ENCODE measurements at places on chromosomes 12 and 14. TPM values are rescaled to one million over a fixed set of nuclear protein-coding genes. Genes with fewer than 3 reads are reported as not detected.

The CDKN1B gene
- 17.5 TPM for total RNA-seq

The STON2 gene
- not detected for total RNA-seq

The IQSEC3 gene
- total RNA-seq = 0.59 TPM

The TDRD9 gene
- 0.60 TPM for total RNA-seq

The TAPBPL gene
- total RNA-seq = 15.7 TPM

The ZDHHC22 gene
- not detected for total RNA-seq

The ACRBP gene
- total RNA-seq = 0.46 TPM

The KRR1 gene
- 73.2 TPM for total RNA-seq

The TC2N gene
- total RNA-seq = 0.18 TPM

The LRRC10 gene
- not detected for total RNA-seq

The NOVA1 gene
- under 0.01 TPM for total RNA-seq

The LRRIQ1 gene
- 0.69 TPM for total RNA-seq

The KCNK10 gene
- not detected for total RNA-seq

The IRAK3 gene
- total RNA-seq = 11.6 TPM

The NRDE2 gene
- total RNA-seq = 10.1 TPM

The P2RX7 gene
- total RNA-seq = 0.89 TPM

The GPD1 gene
- total RNA-seq = not detected

The TMEM63C gene
- 0.30 TPM for total RNA-seq

The LPAR5 gene
- total RNA-seq = not detected

The CFAP73 gene
- total RNA-seq = not detected

The CLEC2B gene
- total RNA-seq = under 0.01 TPM

The HOXC9 gene
- 4.3 TPM for total RNA-seq

The SYNDIG1L gene
- total RNA-seq = not detected

The PTGER2 gene
- total RNA-seq = 4.8 TPM

The CLEC2D gene
- total RNA-seq = 4.2 TPM

The GUCY2C gene
- total RNA-seq = not detected

The KLRC1 gene
- total RNA-seq = not detected

The SCN8A gene
- 38.6 TPM for total RNA-seq

The RNASE7 gene
- total RNA-seq = not detected

The NEUROD4 gene
- not detected for total RNA-seq

The C12orf54 gene
- not detected for total RNA-seq

The MARCHF9 gene
- total RNA-seq = 3.3 TPM

The KRT8 gene
- total RNA-seq = 226 TPM

The SP1 gene
- 37.1 TPM for total RNA-seq

The TRHDE gene
- total RNA-seq = 78.4 TPM

The LRP1-AS gene
- total RNA-seq = not detected

The SLC38A4 gene
- total RNA-seq = 4.2 TPM

The CD163L1 gene
- 0.46 TPM for total RNA-seq

The TRPV4 gene
- total RNA-seq = 0.32 TPM

The GLT1D1 gene
- not detected for total RNA-seq

The PWP1 gene
- 130 TPM for total RNA-seq

The CMKLR1 gene
- 0.28 TPM for total RNA-seq

The RAD51AP1 gene
- 1.8 TPM for total RNA-seq

The AMIGO2 gene
- 233 TPM for total RNA-seq

The YLPM1 gene
- total RNA-seq = 38.0 TPM

The PTPRB gene
- 23.5 TPM for total RNA-seq

The KCNH5 gene
- under 0.01 TPM for total RNA-seq

The SRRM4 gene
- not detected for total RNA-seq

The CSRNP2 gene
- 37.1 TPM for total RNA-seq

The GNPNAT1 gene
- 21.4 TPM for total RNA-seq

The GTF2H3 gene
- 80.3 TPM for total RNA-seq

The GLI1 gene
- 0.74 TPM for total RNA-seq

The MAP1LC3B2 gene
- total RNA-seq = 0.59 TPM

Measured in smooth muscle cell of the umbilical artery (primary cell).